ENCODE measurements at places on chromosomes 5 and 9. TPM values are rescaled to one million over a fixed set of nuclear protein-coding genes. Genes with fewer than 3 reads are reported as not detected.

REEP2 gene
- total RNA-seq = 28.3 TPM

OSMR gene
- total RNA-seq = 43.8 TPM

CFAP90 gene
- total RNA-seq = 0.13 TPM

PDZD2 gene
- total RNA-seq = 0.16 TPM

NRG2 gene
- not detected for total RNA-seq

BHMT gene
- 0.52 TPM for total RNA-seq

PCDHB7 gene
- total RNA-seq = under 0.01 TPM

DMRTA1 gene
- 0.26 TPM for total RNA-seq

SPINK13 gene
- not detected for total RNA-seq

ZNF346 gene
- 5.9 TPM for total RNA-seq

SPATA6L gene
- 0.26 TPM for total RNA-seq

SEC61B gene
- total RNA-seq = 169 TPM

GGTA1 gene
- total RNA-seq = not detected

NR5A1 gene
- total RNA-seq = not detected

CRAT gene
- 29.6 TPM for total RNA-seq

SH2D3C gene
- total RNA-seq = 0.08 TPM

C9orf152 gene
- total RNA-seq = 0.13 TPM

WDR38 gene
- not detected for total RNA-seq

THG1L gene
- 17.7 TPM for total RNA-seq

IFNB1 gene
- not detected for total RNA-seq

CSF1R gene
- total RNA-seq = not detected

CDKN2B gene
- total RNA-seq = 1.2 TPM

SOWAHA gene
- 0.16 TPM for total RNA-seq
